CD8-positive, alpha-beta memory T cell (primary cell): ENCODE measurements at places on chromosomes 3 and 15.

DNA sequence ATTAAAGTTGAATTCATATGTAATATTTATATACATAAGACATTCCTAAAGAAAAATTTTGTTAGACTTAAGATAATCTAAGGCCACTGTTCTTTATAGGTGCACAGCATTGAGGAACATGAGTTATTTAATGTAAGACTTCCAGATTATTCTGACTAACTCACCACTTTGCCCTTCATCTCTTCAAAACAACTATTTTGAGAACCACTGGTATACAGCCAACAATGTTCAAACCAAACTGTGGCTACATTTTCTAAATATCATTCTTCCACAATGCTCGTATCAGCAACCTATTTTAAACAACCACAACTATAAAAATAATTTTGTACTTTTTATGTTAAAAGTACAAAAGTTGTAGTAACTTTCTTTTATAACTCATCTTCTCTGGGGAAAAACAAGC is 199.8 kb upstream of the ALCAM start:
- DNase-seq, result no peak

GRCh38 chr3:13011573-13012220 is 61.5 kb downstream of the IQSEC1 start:
- DNase-seq, result peak; percentile 92

DNA sequence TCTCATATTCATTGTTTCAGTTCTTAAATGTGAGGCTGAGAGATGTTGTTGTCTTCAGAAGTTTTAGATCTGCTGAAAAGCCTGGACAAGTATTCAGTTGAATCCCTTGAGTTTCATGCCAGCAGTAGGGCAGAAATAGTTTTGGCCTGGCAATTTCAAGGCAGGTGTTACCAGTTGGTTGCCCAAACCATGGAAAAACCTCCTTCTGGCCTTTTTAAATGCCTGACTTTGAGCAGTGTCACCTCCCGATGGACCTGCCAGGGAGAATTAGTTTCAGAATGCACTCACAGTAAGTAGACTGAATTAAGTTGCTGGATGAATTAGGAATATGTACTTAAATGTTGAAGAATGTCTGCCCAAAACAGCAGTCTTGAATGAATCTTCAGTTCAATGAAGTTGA is 383.1 kb downstream of the KCNH8 start:
- DNase-seq, result no peak

- DNase-seq, result no peak
Measured at GRCh38 chr3:126685021-126685420, 19.0 kb upstream of the CHCHD6 start.

GRCh38 chr15:63623232-63623969 is 26.2 kb downstream of the FBXL22 start:
- DNase-seq, result no peak

GRCh38 chr15:70337277-70338186 is 239.8 kb upstream of the TLE3 start:
- no peak for DNase-seq

DNA sequence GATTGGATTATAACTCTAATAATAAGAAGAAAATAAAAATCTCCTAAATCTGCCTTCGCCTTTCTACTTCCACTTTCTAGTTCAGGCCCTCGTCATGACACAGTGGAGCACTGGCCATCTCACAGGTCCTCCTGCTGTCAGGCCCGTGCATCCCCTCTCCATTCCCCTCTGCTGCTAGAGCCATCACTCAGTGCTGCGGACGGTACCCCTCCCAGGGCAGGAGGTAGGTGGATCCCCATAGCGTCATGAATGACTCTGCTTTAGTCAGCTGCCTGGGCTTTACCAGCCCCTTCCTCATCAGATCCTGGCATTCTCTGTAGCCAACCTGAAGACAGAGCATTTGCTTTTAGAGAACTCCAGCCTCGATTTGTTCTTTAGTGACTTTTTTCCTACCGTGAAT is 12.0 kb upstream of the PPP1R2 start:
- DNase-seq, result no peak

GRCh38 chr3:15610082-15610759 is 8.7 kb downstream of the BTD start:
- no peak for DNase-seq

GRCh38 chr3:172647080-172647479 is 63.8 kb downstream of the NCEH1 start:
- no peak for DNase-seq

DNA sequence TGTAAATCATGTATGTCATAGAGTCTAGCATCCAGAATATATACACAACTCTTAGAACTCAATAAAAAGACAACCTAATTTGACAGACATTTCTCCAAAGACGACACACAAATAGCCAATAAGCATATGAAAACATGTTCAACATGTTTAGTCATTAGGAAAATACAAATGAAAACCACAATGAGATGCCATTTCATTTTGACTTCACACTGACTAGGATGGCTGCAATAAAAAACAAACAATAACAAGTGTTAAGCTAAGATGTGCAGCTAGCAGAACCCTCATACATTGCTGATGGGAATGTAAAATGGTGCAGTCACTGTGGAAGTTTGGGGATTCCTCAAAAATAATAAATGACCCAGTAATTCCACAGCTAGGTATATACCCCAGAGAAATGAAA is 16.4 kb downstream of the SPG11 start:
- DNase-seq, result no peak

GRCh38 chr15:99475754-99476412 is 89.9 kb upstream of the MEF2A start:
- no peak for DNase-seq

DNA sequence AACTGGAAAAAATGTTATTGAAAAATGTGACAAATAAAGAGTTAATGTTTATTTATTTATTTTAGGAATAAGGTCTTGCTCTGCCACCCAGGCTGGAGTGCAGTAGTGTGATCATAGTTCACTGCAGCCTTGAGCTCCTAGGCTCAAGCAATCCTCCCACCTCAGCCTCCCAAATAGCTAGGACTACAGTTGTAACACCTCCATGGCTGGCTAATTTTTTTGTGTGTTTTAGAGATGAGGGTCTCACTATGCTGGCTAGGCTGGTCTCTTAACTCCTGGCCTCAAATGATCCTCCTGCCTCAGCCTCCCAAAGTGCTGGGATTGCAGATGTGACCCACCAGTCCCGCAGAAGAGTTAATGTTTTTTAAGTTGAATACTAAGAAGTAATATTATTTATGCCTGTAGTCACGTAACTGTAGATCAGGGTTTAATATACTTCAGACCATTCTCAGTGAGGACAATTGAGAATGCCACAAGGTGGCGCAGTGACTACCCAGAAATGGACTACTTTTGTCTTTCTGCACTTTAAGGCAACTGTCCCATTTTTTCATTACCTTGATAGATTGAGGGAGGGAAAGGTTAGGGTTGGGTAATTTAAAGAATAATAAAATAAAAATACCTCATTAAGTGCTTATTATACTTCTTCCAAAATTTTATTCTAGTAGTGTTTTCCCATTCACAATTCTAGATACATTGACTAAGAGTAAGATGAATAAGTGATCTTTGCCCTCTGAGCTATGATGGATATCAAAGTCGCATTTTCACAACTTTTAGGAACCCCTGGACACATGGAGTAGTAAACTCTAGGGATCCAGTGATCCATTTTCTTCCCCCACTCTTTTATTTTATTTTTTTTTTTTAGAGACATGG is 6.0 kb downstream of the MUC13 start:
- DNase-seq, result peak; percentile 43

DNA sequence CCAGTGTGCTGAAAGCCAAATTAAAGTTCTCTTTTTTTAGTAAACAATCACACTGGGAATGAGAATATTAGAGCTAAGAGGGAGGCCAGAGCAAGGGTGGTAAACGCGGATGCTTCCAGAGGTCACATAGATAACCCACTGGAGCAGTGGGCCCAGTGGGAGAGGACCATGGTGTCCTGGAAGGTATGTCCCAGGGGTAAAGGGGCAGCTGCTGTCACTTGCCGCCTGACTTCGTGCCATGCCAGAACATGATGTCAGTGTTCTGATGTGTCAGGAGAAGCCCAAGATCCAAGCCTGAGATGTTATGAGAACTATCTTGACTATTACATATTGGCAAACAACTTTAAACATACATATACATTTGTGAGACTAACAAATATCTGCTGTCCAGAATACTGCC is 211.9 kb upstream of the IL12A start:
- no peak for DNase-seq

- DNase-seq, result no peak
Measured at GRCh38 chr3:149080011-149080698, 6.2 kb downstream of the HLTF start.

GRCh38 chr3:142445816-142446254 is 2.0 kb downstream of the XRN1 start:
- DNase-seq, result no peak
